ENCODE measurements at places on chromosomes 3 and 15.

DNA sequence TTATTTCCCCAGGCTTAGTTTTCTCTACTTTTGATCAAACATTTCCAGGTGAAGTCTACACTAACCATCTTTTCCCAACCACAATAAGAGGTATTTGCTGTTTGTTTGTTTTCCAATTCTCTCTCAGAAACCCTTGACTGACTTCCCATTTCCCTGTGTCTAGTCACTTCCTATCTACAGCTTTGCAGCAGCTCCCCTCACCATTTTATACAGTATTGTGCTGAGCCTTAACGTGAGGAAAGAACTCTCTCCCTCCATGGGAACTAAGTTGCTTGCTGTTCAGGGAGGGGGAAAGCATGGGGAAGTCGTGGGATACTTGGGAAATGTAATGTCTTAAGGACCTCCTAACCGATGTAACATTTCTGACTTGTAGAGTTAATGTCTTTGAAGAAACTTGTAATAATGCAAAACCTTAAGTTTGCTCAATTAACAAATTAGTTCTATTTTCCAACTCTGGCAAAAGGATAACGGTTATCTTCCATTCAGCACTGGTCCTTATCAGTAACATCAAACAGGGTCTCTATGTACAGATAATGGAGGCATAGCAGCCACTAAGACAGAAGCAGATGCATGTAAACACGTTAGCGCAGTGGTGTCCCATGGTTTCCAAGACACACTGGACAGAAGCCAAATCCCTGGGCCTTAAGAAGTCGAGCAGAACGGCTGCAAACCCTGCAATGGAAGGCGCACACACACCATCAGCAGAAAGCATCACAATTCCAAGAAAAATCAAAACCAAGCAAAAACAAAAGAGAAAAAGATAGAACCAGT, 39.7 kb downstream of the NPTN start:
- no peak for DNase-seq

DNA sequence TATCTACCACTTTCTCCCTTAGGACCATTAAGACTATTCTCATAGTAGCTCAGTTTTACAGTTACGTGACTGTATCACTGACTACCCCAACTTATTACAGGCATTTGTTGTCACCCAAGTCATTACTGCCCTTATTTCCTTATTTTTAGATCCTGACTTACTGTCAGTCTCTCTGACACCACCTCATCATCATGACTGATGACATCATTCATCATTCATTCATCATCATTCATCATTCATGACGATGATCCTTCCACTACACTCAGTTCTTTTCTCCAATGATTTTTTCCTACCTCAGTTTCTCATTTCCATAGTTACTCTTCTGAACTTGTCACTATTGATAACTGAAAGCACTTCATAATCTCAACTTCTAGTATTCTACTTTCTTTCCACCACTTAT, 83.8 kb downstream of the ADAM10 start:
- no peak for DNase-seq

DNA sequence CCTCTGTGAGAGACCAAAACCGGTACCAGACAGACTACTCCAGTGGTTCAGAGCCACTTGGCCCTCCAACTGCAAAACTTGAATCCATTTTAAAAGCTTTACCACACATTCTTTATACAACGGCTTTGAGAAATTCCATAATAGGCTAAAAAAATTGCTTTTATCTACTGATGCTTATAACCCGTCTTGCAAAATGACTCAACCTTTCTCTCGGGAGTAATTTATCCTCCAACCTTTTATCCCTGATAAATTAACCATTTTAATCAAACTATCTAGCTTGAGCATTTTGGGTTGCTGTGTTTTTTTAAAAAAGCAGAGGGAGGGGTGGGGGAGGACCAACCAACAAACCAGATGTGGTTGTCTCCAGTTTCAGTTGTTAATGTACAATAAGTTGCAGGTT, 275.7 kb upstream of the LRTM1 start:
- no peak for DNase-seq

DNA sequence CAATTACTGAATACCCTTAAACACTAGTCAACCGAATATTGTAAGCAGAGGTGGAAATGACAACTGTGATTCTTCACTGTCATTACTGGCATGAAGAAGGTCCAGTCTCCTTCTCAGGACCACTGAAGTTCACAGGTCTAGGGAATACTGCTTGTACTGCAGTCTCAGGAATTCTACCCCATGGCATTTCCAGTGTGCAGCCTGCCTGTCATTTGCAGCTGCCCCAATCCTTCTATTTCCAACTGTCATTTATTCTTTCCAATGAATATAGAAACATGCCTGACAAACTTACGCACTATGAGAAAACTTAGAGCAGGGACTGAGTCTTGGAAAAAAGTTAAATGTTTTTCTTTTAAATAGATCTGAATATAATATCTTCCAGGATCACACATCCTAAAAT, 308.0 kb upstream of the THBS1 start:
- no peak for DNase-seq

- no peak for DNase-seq
These were observed 37.3 kb upstream of the CACNA1D start for GRCh38 chr3:53457068-53457467.
